ENCODE measurements at places on chromosomes 1 and 21.

- DNase-seq, result peak; percentile 77
Measured at GRCh38 chr1:155017041-155017945, 14.7 kb downstream of the ZBTB7B start.

GRCh38 chr1:154427173-154428139, 22.3 kb downstream of the IL6R start:
- DNase-seq, result no peak

DNA sequence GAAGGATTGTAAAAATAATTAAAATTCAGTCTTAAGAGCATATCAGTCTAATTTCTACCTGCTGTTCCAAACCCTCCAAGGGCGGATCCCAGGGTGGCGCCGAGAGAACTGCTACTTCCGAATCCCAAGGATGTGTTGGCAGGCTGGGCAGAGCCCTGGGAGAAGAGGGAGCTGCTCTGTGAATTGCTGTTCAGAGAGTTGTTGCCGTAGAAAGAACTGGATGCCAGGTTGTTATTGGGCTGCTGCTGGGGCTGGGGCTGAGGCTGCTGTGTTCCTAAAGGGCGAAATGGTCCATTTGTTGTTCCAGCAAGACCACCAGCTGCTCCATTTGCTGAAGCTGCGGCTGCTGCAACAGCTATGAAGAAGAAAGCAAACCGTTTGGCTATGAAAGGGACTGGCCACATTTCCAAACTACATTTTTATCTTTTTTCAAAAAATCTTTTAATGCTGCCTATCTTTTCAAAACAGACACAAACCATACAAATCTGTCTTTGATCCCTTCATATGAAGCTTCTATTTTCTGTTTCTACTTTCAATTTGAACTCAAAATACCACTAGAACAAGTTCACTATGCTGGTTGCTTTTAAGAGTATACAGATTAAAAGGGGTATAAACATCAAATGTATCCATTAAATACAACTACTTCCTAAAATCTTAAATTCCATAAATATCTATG, 57.5 kb upstream of the SDC3 start:
- no peak for DNase-seq

GRCh38 chr1:230972855-230973271, 5.8 kb downstream of the TTC13 start:
- DNase-seq, result no peak

DNA sequence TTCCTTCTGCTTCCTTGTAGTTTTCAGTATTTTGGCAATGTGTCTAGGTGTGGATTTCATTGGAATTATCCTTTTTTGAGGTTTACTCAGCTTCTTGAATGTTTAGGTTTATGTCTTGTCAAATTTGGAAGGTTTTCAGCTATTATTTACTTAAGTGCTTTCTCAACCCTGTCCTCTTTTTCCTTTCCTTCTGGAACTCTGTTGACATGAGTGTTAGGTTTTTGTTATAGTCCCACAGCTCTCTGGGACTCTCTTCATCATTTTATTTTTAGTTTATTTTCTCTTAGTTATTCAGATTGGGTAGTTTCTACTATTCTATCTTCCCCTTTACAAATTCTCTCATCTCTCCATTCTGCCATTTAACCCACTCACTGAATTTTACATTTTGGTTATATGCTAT, 63.1 kb upstream of the GPR88 start:
- no peak for DNase-seq

- DNase-seq, result no peak
Measured at GRCh38 chr1:203145321-203146041, 18.0 kb downstream of the ADORA1 start.

- no peak for DNase-seq
Measured at GRCh38 chr1:116390195-116390594, 17.2 kb downstream of the ATP1A1 start.

DNA sequence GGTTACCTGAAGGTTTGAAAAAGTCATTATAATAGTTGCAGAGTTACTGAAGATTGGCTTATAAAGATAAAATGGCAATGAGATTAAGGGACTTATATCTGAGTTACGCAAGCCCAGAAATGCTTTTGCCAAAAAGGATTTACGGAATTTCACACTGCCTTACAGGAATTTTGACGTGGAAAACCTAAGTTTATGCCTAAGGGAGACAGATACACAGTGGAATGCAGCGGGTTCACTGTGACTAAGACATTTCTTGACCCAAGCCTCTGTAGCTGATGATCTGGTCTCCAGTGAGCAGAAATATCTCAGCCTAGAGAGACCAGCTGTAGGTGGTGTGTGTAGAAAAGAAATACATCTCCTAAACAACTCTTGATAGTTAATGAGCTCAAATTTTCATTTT, 10.1 kb upstream of the EXO1 start:
- no peak for DNase-seq

DNA sequence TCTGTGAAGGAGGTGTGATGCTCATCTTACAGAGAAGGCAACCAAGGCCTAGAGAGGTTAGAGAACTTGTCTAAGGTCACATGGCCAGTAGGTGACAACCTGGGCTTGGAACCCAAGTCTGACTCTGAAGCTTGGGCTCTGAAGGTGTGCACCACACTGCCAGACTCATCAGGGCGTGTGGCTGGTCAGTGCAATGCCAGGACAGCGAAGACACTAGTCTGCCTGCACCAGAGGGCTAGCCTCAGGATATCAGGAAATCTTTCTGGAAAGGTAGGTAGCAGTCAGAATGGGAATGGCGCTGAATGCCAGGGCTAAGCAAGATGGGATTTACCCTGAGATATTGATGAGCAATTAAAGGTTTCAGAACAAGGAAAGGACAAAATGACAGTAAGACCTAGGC, 34.9 kb downstream of the ELK4 start:
- no peak for DNase-seq

GRCh38 chr1:212477680-212478466, 45.2 kb downstream of the NENF start:
- DNase-seq, result no peak

- peak; percentile 94 for DNase-seq
Measured at GRCh38 chr1:65429806-65430205, 9.3 kb downstream of the LEPR start.
